Omental fat pad (tissue), 4 donors: ENCODE measurements at places on chromosomes 7 and 10.

GRCh38 chr7:132580277-132580676, 4.0 kb upstream of the PLXNA4 start:
- DNase-seq = no peak

GRCh38 chr10:61749291-61749690, 86.6 kb downstream of the CABCOCO1 start:
- no peak for DNase-seq

- DNase-seq = no peak
Measured at GRCh38 chr10:29627201-29628132, 7.3 kb downstream of the SVIL start.

- no peak for DNase-seq
Measured at GRCh38 chr7:130297628-130298543, 4.9 kb downstream of the CPA4 start.

GRCh38 chr7:155122831-155123230, 52.7 kb downstream of the HTR5A start:
- DNase-seq = no peak
